Activated B cell treated with CpG ODN at 0.5 μM for 24 hours (primary cell): ENCODE measurements at places on chromosomes 12 and 14. TPM values are rescaled to one million over a fixed set of nuclear protein-coding genes. Genes with fewer than 3 reads are reported as not detected.

The CEP170B gene
- 1.6 and 1.8 TPM in 2 replicates for total RNA-seq

The PSEN1 gene
- total RNA-seq, result 38.6 and 42.9 TPM in 2 replicates

The FITM1 gene
- total RNA-seq, result 2.3 and 2.4 TPM in 2 replicates

The RNASE2 gene
- total RNA-seq, result not detected in 2 replicates

The C3AR1 gene
- total RNA-seq, result 0.11 and 0.29 TPM in 2 replicates

The KRT83 gene
- not detected in 2 replicates for total RNA-seq

The NDUFA12 gene
- total RNA-seq, result 80.2 and 81.7 TPM in 2 replicates

GRCh38 chr12:130603396-130603965 is 112.6 kb downstream of the RIMBP2 start:
- DNase-seq, result no peak

GRCh38 chr14:83257466-83258439 is 1724.1 kb upstream of the SEL1L start:
- DNase-seq, result no peak

- DNase-seq, result no peak
These were observed 2.4 kb downstream of the EAPP start for GRCh38 chr14:34536951-34537676.

DNA sequence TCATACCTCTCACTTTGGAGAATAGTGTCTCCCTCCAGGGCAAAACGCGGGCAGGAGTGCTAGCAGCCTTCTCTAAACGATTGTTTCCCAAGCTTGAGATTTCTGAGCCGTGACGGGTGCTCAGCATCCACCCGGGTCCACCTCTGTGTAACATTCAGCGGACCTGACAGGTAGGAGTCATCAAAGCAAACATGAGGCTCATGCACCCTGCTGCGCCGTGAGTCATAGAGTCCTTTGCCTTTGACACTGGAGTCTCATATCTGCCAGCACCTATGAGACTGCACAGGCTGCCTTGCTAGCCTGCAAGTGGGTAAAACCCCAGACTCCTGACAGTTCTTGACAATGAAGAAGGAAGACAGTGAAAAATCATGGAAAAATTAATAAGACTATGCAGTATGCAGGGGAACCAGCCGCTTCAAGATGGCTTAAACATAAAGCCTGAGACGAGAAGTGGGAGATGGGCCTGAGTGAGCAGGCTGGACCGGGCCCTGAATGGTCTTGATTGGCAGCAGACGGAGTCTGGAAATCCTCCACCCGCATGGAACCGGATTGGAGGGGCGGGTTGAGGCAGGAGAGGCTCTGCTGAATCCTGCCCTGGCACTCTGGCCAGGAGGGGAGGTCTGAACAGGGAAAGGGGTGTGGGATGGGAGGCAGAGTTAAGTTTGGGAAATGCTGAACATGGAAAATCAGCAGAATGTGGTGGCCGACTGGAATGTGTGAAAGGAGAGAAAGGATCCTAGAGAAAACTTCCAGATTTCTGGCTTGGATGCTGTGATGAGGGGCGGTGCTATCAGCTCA is 54.2 kb downstream of the LGMN start:
- DNase-seq, result no peak

GRCh38 chr14:75022655-75023054 is 19.9 kb downstream of the EIF2B2 start:
- DNase-seq, result no peak

DNA sequence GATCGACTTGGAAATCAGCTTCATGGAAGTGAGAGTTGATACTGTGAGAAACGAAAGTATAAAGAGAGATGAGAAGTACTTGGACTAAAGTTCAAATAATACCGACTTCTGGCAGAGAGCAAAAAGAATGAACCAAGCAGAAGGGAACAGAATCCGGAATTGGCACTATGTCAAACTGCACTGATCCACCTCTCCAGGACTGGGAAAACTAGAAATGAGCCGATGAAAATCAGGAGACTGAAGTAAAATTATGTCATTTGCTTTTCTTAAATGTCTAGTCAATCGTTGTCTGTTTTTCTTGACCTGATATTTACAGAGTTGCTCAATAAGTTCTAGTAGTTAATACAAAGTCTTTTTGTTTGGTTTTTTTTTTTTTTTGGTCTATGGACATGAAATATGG is 163.0 kb upstream of the FOXG1 start:
- no peak for DNase-seq

DNA sequence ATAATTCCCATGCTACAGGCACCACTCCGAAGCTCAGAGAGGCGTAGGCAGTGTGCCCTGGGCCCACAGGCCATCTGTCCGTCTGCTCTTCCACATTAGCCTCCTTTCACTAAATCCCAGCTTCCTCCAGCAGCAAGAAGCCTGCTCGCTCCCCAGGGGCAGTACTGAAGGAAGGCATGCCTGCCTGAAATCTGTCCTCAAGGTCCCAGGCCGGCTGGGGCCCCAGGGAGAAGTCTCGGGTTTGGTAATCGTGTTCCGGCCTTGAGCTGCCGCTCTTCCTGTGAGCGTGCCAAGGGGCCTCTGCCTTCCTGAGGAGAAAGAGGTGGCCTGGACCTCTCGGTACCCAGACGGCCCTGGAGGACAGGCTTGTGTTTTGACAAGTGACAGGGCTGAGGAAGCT is 15.2 kb upstream of the DLK1 start:
- DNase-seq, result no peak

GRCh38 chr14:64549791-64550620 is at the start of gene PPP1R36:
PPP1R36 (plus strand) TSS chr14:64549961; CDS start chr14:64549998, 37 bp downstream.
- peak; percentile 41 for DNase-seq

DNA sequence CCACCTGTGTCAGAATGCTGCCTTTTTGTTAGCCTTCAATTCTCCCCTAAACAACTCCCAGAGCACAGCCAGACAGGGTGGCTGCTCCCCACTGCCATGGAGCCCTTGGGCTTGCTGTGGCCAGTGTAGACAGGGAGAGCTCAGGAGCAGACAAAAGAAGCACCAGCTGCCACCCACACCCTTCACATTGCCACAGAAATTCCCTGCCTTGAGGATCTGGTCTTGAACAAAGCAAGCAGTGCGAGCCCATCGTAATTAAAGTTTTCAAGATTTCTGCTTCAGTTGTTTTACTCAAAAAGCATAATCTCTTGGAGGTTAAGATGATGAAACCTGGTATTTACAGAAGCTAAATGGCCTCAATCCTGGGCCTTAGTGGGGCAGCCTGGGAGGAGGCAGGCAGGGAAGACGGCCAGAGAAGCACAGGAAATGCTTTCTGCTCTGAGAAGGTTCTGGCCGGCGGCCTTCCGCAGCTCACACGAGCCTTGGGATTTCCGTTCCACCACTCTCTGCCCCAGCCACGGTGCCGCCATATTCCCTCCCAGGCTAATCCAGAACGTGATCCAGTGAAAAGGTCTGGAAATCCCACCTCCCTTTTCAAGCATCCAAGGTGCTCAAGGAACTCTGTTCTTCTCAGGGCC is 535.2 kb downstream of the BCL11B start:
- no peak for DNase-seq

- DNase-seq, result no peak
These were observed 15.5 kb upstream of the PNMA1 start for GRCh38 chr14:73729556-73730265.

- no peak for DNase-seq
These were observed 9.1 kb downstream of the BTBD6 start for GRCh38 chr14:105257464-105257863.

- DNase-seq, result peak; percentile 32
These were observed 89.6 kb downstream of the SCARB1 start for GRCh38 chr12:124774054-124774461.

DNA sequence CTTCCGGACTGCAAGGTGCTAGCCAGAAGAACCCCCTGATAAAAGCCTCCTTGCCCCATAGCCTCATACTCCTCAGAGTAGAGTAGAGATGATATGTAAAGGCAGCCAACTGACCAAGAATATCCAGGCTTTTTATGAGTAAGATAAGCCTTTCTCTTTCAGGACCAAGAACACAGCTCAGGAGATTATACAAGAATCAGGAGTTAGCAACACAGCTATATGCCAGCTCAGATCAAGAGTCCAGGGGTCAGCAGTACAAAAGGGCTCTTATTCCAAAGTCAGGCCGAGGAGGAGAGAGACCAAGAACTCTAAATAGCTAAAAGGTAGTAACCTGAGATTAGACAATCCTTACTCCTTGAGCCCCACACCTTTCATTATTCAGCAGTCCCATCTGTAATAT is 135.3 kb downstream of the BTG1 start:
- no peak for DNase-seq

DNA sequence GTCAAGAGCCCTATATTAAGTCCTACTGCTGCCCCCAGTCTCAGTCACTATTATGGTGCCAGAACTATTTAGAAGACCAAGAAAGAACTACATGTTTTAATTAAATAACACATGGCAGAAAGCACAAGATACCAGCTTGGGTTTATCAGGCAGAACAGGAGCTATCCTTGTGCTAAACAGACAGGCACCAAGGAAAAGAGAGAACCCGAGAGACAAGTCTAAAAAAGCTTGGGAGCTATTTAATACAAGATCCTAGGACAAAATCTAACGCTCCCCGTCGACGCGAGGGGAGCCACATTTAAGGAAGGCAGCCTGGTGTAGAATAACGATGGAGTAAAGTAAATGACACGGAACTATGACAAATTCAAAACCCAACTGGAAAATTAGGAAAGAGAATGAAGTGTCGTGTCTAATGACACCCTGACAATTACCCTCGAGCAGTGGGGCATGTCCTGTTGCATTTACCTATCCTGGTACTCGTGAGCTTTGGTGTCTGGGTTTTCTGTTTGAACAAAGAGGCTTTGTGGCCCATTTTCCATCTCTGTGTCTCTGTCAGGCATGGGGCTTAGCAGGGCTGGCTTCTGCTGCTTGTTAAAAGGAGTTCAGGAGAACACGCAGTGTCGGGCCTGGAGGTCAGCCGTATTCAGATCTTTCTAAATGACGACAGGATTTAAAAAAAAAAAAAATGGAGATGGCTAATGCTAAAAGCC is 140.6 kb downstream of the ETNK1 start:
- no peak for DNase-seq

DNA sequence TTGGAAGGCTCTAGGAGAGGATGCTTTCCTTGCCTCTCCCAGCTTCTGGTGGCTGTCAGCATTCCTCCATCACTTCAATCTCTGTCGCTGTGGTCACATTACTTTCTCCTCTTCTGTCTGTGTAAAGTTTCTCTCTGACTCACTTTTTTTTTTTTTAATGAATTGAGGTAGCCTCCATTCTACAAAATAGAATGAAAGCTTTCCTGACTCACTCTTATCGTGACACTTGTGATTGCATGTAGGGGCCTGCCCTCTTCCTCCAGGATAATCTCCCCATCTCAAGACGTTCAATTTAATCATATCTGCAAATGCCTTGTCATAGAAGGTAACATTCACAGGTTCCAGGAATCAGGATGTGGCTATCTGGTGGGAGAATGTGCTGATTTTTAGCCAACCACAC is 153.5 kb upstream of the HMGA2 start:
- no peak for DNase-seq

DNA sequence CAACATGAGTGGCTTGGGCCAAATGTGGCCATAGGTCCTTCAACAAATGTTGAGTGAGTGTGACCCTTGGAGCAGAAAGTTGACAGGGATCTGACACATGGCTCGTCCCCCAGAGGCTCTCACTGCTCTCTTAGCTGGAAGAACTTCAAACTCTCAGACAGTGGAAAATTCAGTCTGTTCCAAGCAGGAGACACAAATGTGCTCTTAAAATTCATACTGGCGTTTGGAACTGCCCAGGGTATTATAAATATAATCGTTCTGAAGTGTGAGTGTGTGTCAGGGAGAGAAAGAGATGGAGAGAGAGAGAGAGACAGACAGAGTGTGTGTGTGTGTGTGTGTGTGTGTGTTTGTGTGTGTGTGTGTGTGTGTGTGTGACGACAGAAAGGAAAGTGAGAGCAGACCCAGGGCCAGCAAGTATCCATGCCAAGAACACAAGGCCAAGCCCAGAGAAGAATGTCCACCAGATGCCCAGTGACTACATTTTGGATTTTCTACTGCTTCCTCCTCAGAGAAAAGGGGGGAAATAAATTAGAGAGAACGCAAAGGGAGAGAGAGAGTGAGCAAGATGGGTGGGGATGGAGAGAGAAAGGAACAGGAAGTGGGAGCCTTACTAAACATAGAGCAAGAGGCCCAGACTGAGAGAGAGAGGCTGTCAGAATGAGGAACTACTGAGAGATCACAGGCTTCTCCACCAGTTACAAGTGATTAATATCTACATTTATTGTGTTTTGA is 193.6 kb upstream of the NUDT4 start:
- no peak for DNase-seq

DNA sequence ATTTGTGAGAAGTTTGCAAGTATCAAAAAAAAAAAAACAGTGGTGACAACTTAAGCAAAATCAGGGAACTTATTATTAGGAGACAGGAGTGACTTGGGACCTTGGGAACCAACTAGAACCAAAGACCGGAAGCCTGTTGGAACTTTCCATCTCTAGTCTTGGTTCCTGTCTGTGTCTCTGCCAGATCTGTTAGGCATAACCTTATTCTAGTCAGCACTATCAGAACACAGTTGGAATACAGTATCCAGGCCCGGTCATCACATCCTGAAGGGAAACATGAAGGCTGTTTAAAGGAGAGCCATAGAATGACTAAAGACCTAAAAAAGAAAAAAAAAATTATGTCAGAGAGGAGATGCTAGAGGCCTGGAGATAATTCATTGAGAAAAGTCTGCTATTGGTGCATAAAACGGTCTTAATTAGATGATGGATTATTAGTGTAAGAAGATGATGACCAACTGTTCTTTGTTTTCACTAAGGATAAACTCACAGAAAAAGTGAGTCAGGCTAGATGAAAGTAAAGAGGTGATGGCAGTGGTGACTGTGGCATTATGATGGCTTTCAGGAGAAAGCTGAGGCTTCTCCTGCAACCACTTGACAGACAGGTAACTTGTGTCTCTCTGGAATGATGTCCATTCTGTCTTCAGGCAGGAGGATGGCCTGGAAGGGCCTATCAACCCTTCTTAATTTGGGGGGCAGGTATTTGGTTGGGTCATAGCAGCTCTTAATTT is 28.2 kb downstream of the DACT1 start:
- no peak for DNase-seq

DNA sequence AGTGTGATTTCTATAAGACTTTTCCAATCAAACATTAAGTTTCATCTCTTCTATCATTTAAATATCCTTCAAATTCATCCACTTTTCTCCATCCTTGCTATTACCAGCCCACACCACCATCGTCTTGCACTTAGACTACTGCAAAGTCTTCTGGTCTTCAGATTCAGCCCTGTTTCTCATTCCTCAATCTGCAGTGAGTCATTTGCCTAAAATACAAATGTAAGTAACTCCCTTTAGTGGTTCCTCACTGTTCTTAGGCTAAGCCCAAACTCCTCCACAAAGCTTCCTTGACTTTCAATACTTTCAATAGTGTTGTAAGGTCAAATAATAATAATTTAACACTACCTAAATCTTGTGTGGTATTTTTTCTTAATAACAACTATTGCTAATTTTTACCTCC is 83.3 kb downstream of the PLEKHG7 start:
- DNase-seq, result no peak

GRCh38 chr12:3107954-3108353 is 30.8 kb downstream of the TSPAN9 start:
- DNase-seq, result no peak
